ENCODE measurements at places on chromosomes 6 and 20.
A peak's percentile ranks its signal among the peaks of the same experiment; 100 is the strongest.

- DNase-seq, result no peak
These were observed 33.6 kb upstream of the HSF2 start for GRCh38 chr6:122365775-122366403.

DNA sequence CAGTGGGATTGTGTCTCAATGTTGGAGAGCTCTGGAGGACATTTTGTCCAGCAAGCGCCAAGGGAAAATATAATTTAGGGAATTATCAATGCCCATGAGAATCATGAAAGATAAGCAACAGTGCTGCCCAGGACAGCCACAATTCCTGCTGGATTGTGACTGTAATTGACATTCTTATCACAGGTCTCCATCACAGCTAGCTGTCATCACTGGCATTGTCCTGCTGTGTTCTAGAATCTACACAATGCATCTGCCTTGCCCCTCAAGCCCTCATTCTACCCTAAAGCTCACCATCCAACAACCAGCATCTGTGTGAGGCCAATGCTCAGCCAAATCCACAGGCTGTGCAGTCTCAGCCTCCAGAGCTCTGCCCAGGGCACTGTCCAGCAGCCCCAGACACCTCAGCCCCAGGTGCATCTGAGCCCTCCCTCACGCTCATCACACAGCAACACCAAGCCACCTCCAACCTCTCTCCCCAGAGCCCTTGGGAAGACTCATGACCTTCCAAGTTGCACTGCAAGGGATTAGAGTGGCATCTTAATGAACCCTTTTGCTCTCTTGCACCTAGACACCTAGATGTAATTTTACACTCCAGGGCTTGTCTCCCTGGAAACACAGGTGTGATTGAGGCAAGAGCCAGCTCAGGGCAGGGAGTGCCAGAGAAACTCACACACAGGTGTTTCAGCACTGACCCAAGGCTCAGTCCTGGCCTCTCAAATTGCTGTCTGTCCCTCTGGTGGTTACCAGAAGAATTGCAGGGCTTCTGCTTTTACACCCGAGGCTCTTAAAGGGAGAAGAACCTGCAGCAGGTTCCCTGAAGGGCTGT, 85.2 kb upstream of the PHACTR3 start:
- peak; percentile 12 for DNase-seq

- no peak for DNase-seq
These were observed 12.3 kb upstream of the CCDC167 start for GRCh38 chr6:37511910-37512399.

DNA sequence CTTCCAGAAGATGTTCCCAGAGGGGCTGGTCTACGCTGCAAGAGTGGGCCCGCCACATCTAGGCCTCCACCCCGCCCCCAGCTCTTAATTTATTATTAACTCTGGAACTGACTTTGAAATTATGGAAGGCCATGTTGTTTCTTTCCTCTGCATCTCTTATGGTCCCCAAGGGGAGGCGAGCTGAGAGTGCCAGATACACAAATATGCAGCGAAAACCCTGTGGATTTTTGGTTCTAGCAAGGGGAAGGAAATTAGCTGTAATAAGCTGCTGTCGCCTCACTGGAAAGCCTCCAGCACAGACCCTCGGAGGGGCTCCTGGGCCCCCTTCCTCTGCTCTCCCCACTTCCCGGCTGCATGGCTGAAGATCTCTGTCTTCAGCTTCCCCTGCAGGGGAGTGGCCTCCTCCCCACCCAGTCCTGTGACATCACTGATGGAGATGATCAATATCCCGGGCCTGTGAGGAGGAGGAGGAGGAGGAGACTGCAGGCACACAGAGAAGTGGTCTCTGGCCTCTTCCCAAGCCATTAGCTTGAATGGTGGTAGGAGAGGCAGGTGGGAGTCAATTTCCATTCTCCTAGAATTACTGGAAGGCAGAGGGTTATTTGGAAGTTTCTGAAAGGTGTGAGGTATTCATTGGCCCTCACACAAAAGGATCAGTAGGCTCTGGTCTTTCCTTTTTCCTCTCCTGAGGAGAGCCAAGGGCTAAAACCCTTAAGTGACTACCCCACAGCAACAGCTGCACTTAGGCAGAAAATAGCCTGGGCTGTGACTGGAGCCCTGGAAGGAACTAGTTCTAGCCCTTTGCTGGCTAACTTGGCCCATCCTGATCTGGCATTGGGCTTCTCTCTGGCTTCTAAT, 39.7 kb upstream of the CCDC167 start:
- no peak for DNase-seq

- no peak for DNase-seq
These were observed 11.8 kb downstream of the CST7 start for GRCh38 chr20:24960861-24961260.

GRCh38 chr6:131443014-131443413, 130.0 kb upstream of the ARG1 start:
- DNase-seq, result no peak

GRCh38 chr20:24779946-24780345, 169.1 kb upstream of the CST7 start:
- no peak for DNase-seq

- DNase-seq, result no peak
These were observed 318.1 kb downstream of the CLIC5 start for GRCh38 chr6:45697605-45698004.

- DNase-seq, result no peak
These were observed 44.4 kb downstream of the DAAM2 start for GRCh38 chr6:39836606-39837005.

DNA sequence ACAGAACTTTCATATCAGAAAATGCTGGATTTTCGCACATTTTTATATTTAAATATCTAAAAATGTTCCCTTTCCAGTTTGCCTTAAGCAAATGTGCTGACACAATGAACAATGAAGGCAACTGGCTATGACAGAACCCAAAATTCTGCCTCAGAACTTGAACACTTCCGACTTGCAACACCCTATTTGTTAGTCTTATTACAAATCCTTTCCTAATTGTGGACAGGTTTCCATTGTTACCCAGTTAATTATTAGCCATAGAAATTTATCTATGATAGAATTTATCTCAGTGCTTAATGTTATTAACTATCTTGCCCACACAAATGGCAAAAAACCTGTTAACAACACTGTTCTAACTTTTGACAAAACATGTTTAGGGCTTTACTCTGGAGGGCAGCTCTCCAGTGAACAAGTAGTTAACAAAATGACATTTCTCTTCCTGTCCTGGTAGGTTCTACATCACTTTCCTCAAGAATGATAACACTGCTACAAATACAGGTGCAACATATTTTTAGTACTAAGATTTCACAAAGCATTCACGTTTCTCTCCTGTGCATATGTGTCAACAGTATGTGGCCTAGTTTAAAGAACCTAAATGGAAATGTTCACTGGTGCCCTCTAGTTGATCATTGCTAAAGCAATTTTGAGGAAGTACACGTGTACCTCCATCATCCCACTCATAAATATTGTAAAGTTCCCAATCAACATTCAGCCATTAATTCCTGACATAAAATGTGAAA, 58.4 kb downstream of the HIVEP2 start:
- no peak for DNase-seq

DNA sequence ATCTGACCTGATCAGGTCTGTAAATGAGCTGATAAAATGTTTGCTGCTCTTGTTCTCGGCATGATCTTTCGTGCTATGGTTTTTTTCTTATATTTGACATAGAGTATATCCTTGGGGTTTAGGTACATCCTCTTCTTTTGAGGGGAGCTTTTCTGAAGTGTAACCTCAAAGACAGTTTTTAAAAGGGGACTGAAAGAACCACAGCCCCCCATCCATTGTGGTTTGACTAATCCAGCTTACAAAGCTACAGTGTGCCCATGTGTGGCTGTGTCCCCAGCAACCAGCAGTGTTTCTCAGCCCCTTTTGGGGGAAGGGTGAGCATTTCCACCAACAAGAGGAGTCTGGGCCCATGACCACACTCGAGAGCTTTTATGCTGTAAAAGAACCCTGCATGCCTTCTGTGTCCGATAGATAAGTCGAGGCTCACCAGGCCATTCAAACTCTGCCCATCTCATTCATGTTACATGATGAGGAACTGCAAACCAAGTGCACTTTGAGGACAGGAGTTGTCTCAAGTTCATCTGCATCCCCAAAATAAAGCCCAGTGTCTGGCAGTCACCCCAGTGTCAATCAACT, 266.0 kb downstream of the SLC24A3 start:
- DNase-seq, result no peak

GRCh38 chr20:63492982-63493381, 5.9 kb downstream of the EEF1A2 start:
- DNase-seq, result no peak

DNA sequence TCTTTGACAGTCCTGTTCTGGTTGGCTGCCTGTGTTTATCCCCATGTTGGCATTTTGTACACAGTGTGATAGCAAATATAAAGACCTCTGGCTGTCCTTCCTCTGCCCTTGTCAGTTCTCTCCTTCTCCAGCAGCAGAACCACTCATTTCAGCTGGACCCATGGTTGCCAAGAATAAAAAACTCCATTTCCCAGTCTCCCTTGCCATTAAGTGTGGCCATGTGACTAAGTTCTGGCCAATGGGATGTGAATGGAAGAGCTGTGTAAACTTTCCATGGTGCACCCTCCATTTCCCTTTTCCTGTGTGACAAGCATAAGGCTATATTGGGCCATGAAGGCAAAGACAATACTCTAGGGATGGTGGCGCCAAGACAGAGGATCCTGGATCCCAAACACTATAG, 78.4 kb upstream of the TBC1D7 start:
- no peak for DNase-seq

DNA sequence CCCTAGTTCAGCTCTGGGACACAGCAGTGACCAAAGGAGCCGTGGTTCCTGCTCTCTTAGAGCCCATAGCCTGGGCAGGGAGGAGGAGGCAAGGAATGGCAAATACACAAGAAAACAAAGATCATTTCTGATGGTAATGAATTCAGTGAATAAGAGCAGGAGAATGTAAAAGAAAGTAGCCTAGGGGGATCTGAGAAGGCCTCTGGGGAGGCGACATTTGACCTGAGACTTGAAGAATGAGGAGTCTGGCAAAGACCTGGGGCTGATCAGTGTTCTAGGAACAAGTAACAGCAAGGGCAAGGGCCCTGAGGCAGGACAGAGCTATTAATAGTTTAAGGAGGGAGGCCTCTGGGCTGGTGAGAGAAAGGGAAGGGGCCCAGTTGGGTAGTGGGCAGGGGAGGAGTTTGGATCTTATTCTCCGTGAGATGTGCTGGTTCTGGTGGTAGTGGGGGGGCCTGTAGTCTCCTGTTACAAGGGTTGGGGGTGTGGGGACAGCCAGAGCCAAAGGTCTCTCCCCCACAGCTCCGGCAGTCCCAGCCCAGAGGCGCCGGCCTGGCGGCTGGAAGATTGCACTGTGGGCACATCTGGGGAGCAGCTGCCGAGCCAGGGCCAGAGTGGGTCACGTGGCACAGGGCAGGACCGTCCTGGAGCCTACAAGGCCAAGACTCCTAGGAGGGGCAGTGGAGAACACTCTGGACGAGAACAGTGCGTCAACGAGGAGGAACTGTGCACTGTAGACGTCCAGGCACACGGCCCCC, 9.3 kb upstream of the ID1 start:
- DNase-seq, result no peak

- DNase-seq, result no peak
These were observed 84.2 kb downstream of the BCAS1 start for GRCh38 chr20:53986037-53986650.

DNA sequence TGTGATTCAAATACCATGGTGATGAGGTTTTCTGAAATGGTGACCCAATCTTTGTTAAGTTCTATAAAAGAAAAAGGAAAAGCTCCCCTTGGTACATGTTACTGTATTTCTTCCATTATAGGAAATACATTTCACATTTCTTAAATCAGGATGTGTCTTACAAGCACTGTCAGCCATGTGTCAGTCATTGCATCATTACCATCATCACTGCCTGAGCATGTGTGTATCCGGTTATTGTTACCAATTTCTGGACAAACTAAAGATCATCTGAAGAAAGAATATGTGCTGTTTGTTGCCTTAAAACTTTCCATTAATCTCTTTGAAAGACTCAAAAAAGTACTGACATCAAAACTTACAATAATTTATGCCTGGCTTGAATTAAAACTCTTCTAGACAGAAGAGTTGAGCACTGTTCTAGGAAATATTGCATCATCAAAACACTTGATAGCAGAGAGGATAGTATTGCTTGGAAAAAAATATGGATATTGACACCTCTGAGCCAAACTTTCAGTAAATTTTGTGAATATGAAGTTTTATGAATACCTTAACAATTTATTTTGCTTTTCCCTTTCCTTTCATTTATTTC, 7.1 kb upstream of the TSPYL1 start:
- no peak for DNase-seq

- no peak for DNase-seq
These were observed 730 bp downstream of the PARD6B start for GRCh38 chr20:50731930-50732690.

- no peak for DNase-seq
These were observed 62.7 kb upstream of the BMP5 start for GRCh38 chr6:55937951-55938690.

Measured in stimulated activated CD8-positive, alpha-beta memory T cell treated with anti-CD3 and anti-CD28 coated beads, Interleukin-7, amount 100 ng/mL, for 4 hours (primary cell).